GM12892 (cell line): ENCODE measurements at places on chromosomes 6 and 20.

GRCh38 chr20:31670371-31671228, 32.9 kb downstream of the COX4I2 start:
- no peak for DNase-seq

GRCh38 chr6:33716890-33717632, 5.6 kb upstream of the UQCC2 start:
- DNase-seq = no peak

DNA sequence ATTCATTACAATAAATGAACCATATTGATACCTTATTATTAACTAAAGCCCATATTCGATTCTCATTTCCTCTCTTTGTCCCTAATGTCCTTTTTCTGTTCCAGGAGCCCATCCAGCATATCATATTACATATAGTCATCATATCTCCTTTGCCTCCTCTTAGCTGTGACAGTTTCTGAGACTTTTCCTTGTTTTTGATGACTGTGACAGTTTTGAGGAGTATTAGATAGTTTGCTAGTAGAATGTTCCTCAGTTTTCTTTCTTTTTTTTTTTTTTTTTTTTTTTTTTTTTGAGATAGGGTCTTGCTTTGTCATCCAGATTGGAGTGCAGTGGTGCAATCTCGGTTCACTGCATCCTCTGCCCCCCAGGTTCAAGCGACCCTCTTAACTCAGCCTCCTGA, 61.6 kb downstream of the TIAM2 start:
- DNase-seq = no peak

DNA sequence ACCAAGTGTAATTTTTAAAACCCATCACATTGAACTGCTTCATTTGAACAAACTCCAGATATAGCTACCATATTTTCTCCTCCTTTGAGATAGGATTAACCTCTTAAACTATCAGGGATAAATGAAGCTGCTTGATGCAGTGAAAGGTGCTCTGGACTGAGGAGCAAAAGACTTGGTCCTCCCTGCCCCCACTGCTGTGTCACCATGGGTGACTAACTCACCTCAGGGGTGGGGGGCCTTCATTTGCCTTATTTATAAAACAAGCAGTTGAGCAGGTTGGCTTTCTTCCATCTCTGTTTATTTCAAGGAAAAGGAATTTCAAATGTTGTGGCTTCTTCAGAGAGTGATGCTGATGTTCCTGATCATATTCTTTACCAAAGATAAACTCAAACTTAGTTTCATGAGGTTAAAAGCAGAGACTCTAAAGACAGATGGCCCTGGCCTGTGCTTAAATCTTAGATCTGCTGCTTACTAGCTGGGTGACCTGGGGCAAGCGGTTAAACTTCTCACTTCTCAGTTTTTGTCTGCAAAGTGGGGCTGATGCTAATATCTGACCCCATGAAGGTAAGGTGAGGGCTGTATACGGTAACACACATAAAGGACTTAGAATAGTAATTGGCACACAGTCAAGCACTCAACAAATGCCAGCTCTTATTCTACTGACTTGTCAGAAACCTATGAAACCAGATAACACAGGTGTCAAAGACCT, 50.5 kb downstream of the FHL5 start:
- DNase-seq = no peak

DNA sequence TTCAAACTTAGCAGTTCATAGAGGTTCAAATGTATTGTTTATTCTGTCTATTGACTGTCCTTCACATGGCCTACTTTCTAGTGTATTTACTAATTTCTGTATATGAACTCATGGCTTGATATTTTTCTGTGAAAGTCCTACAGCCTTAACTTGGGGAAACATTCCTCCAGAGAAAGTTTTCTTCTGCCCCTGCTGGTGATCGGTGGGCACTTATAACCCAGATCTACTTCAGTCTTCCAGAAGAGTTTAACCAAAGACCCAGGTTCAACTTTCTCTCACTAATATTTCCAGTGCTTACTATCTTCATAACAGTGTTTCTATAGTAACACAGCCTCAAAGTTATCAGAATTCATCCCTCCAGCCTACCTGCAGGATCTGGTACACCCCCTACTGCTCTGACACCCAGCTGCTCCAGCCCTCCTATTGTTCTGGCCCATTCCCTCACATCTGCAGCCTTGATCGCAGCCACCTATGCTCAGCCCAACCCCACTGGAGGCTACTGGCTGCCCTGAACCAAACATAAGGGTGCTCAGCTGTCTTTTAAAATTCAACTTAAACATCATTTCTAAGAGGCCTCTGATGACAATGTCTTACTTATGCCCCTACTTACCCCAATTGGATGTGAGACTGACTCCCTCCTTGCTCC, 72.3 kb downstream of the TBX18 start:
- no peak for DNase-seq

GRCh38 chr20:57777911-57778310, 68.1 kb upstream of the PMEPA1 start:
- DNase-seq = no peak

GRCh38 chr20:39535301-39535700, 573.2 kb downstream of the DHX35 start:
- DNase-seq = no peak

- DNase-seq = no peak
Measured at GRCh38 chr6:117617210-117618035, 15.1 kb upstream of the GOPC start.

DNA sequence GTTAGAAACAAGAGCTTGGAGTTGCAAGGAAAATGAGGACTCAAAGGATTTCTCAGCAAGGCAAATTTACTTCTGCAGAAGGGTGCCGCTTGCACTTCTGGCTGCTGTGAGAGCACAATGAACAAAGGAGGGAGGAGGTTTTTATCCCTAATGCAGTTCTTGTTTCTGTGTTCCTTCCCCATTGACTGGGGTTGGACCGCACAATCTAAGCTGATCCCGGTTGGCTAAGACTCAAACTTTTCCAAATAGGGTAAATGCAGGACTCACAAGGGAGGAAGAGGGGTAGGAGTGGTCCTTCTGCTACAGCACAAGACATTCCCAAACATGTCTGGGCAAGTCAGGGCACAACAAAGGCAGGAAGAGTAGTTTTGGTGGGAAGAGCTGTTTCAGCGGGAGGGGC, 249.6 kb upstream of the MOCS1 start:
- DNase-seq = no peak

- no peak for DNase-seq
Measured at GRCh38 chr6:8086755-8087306, 15.5 kb downstream of the EEF1E1 start.

DNA sequence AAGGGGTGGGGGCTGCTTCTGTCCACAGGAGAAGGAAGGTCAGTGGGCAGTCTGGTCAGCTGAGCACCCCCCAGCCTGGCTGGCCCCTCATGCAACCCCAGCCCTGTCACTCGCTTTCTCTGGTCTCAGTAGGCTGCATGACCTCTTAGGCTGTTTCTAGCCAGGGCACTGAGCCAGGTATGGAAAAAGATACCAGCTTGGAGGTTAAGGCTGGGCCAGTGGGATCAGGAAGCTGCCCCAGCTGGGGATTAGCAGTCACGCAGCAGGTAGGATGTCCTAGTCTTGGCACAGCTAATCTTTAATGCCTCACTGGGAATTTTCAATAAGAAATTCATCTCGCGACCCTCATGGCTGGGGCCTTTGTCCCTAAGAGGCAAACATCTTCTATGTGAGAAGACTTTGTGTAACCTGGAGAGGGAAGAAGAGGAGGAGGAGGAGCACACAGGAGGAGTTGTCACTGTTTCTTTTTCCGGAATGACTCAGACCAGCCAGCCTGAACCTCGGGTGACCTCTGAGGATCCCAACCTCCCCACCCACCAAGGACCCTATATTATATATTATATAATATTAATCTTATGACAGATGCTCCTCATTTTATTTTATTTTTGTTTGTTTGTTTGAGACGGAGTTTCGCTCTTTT, 2.4 kb upstream of the BPIFA2 start:
- no peak for DNase-seq

- DNase-seq = no peak
Measured at GRCh38 chr6:133190912-133191311, 50.2 kb upstream of the EYA4 start.

DNA sequence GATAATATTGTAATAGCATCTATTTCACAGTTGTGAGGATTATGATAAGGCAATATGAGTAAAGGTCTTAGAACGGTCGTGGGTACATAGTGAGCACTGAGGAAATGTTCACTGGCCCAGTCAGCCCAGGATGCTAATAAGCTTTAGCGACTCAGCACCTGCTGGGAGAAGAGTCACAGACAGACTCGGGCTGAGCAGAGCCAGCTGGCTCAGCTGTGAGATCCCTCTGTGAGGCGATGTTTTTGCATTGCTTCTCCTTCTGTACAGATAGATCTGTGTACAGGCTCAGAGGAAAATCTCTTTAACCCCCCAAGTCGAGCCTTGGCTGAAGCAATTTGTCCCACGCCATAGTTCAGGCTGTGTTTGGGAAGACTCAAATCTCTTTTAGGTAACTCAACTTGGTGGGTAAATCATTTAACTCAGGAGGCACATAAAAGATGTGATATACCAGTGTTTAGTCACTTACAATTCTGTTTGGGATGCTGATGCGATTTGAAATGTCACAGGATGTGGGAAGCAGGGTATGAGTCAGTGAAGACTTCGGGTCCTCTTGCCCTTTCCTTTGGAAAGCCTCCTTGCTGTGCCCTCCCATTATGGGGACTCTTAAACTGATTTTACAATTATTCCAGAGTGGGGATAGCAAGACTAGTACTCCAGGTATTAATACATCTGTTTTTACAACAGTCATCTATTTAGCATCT, 53.1 kb downstream of the PHACTR1 start:
- no peak for DNase-seq

- DNase-seq = no peak
Measured at GRCh38 chr20:41715526-41715925, 97.3 kb upstream of the CHD6 start.

- DNase-seq = no peak
Measured at GRCh38 chr20:5390720-5391119, 74.0 kb upstream of the PROKR2 start.
